Activated naive CD4-positive, alpha-beta T cell treated with anti-CD3 and anti-CD28 coated beads, Interleukin-2, amount 50 U/mL, for 72 hours (primary cell): ENCODE measurements at places on chromosomes 11 and 22. TPM values are rescaled to one million over a fixed set of nuclear protein-coding genes. Genes with fewer than 3 reads are reported as not detected.
A peak's percentile ranks its signal among the peaks of the same experiment; 100 is the strongest.

Gene AKIP1
- 25.9 TPM for total RNA-seq

DNA sequence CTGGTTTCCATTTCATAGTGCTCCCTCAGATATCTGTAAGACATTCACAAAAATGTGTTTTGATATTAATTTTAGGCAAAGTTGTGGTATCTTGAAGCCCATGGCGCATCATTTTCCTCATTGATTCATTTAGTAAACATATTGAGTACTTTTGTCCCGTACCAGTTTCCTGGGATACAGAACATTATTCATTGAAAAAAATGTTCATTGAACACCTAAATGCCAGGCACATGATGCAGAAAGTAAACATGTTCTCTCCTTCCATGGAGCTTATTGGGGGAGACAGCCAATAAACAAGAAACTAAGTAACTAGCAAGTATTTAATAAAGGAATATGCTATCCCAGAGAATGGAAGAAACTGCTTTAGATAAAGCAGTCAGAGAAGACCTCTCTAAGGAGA is 195.0 kb downstream of the UVRAG start:
- no peak for DNase-seq

DNA sequence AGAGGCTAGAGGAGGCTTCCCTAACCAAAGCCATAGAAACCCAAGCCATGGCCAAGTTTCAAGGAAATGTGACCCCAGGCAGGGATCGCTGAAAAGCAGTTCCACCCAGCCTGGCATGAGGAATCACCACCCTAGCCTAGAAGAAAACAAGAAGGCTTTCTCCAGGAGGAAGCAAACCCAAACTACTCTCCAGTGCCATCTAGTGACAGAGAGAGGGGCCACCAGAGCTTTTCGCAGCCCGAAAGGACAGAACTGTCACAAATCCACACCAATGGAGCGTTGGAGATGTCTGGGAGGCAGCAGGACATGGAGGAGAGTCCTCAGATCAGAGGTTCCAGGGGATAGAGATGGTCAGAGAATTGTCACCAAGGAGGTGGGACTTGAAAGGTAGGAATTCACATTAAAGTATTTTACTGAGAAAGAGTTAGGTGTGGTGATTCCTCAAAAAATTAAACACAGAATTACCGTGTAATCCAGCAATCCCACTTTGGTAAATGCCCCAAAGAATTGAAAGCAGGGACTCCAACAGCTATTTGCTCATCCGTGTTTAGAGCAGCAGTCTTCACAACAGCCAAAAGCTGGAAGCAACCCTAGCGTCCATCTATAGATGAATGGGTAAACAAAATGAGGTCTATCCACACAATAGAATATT is 67.3 kb upstream of the NUP50 start:
- peak; percentile 60 for DNase-seq

GRCh38 chr11:128066399-128066798 is 521.0 kb downstream of the ETS1 start:
- DNase-seq = no peak

GRCh38 chr11:72471005-72471898 is 36.9 kb upstream of the CLPB start:
- DNase-seq = peak; percentile 61

Gene JAML
- 125 TPM for total RNA-seq

Gene OR2AG1
- not detected for total RNA-seq

GRCh38 chr22:29901354-29901753 is 18.4 kb downstream of the MTMR3 start:
- DNase-seq = no peak

DNA sequence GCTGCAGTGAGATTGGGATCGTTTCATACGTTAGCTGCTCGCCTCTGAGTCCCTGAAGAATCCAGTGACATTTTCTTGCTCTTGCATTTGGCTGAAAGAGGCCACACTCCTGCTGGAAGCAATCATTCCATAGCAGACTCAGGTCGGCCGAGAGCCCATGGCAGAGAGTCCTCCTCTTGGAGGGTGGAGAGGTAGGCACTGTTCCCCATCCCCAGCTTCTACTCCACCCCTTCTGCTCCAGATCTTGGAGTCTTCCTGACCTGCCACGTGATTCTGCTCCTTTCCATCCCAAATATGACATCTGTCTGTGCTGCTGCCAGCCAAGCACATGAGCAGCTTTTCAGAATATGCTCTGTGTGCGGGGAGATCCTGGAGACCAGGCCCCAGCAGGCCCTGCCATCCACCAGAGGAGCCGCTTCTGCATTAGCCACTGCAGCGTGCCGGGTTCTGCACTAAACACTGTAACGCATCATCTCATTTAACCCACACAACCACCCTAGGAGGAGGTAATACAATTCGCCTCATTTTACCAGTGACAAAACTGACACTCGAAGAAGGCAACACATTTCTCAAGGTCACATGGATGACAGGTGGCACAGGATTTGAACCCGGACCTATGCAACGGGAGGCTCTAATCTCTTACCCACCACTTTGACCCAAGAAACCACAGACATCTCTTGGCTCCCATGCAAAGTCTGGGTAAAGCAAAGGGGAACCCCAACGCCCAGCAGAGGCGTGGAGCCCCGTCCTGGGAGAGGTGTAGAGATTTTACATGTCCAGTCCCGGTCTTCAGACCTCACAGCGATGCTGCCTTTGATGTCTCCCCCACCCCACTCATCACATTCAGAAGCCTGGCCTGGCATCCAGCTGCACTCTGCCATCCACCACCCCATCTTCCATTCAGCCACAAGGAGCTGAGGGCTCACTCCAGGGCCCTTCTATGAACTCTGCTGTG is 78.8 kb downstream of the FEZ1 start:
- DNase-seq = no peak

DNA sequence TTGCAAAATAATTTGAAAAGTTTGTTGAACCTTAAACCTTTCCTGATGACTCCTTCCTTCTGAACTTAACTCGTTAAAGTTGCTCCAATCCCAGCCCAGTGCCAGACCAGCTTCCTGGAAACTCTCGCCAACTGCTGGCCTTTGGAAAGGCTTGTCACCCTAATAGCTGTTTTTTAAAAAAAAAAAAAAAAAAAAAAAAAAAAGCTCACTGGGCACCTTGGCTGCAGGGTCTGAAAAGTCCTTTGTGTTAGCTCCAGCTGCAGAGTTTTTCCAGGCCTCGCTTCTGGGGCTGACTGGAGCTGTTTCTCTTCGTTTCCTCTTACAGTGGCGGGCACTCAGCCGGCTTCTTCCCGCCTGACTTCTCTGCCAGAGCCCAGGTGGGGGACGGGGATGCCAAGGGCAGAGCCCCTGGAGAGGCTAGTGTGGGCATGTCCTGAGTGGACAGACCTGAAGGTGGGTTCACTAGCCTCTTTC is 25.1 kb downstream of the KCNQ1OT1 start:
- DNase-seq = no peak

Gene LRRC55
- not detected for total RNA-seq

GRCh38 chr11:1207401-1208143 is 15.3 kb upstream of the MUC5B start:
- peak; percentile 49 for DNase-seq

Gene DCHS1
- total RNA-seq = 2.1 TPM

- no peak for DNase-seq
Observed at GRCh38 chr11:11537372-11537771, 84.4 kb downstream of the GALNT18 start.

Gene OR5P2
- total RNA-seq = not detected

DNA sequence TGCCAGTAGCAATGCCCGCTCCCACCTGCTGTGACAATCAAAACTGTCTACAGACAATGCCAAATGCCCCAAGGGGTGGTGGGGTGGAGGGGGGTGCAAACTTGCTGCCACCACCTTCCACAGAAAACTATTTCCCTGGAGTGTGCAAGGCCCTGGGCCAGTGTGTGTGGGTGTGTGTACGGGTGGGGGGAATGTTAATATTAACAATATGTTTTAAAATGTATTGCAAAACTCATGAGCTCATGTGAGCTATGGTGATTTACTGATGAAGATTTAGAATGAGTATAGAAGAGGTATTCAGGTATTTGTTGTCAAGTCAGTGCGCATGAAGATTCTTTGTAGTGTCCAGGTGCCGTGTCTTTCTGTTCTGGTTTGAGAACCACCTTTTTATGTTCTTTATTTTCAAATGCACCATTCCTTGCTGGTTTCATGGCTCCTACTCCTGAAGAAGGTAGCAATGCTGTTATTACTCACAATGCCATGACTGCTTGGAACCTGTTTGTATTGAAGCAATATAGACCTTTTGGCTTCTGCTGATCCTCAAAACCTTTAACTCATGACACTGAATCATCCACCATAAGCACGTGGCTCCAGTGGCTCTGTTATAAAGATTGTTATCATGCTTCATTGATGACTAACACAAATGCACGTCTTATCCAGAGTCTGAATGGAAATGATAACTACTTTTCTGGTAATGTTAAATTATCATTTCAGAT is 29.9 kb upstream of the AQP11 start:
- no peak for DNase-seq
